ENCODE measurements at places on chromosomes 13 and 19. TPM values are rescaled to one million over a fixed set of nuclear protein-coding genes. Genes with fewer than 3 reads are reported as not detected.

The KCTD4 gene
- 1.2 TPM for polyA plus RNA-seq

The GRIK5 gene
- 0.34 TPM for polyA plus RNA-seq

The ZNF560 gene
- polyA plus RNA-seq = not detected

The ZNF556 gene
- not detected for polyA plus RNA-seq

The PRKD2 gene
- polyA plus RNA-seq = 37.9 TPM

The SARS2 gene
- 67.6 TPM for polyA plus RNA-seq

Measured in hepatocyte (in vitro differentiated cells).